LHCN-M2 (cell line): ENCODE measurements at places on chromosomes 4 and X. TPM values are rescaled to one million over a fixed set of nuclear protein-coding genes. Genes with fewer than 3 reads are reported as not detected.

Gene HAND2
- 0.17 and 0.71 TPM in 2 replicates for total RNA-seq

Gene PHEX
- total RNA-seq = 0.75 and 0.83 TPM in 2 replicates

Gene PARM1
- total RNA-seq = 1.2 and 2.0 TPM in 2 replicates

Gene MTTP
- total RNA-seq = 0.06 TPM in 1 of 2 replicates, not detected in the other

Gene HMX1
- total RNA-seq = not detected in 2 replicates

Gene SPANXC
- not detected in 2 replicates for total RNA-seq

- no peak for DNase-seq
Measured at GRCh38 chr4:8159537-8160232, 1.1 kb upstream of the ABLIM2 start.

DNA sequence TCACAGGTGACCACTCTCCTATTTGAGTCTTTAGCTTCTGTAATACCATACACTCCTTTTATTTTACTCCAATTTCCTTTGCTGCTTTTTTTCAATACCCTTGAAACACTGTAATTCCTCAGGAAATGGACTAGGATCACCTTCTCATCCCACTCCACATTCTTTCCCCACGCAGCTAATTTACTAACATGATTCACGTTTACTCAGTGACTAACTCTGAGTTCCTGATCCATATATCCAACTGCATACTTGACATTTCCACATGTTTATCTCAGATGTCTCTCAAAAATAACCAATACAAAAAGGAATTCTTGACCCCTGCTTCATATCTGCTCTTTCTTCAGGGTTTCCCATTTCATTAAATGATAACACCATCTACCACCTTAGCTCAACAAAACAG, 19.9 kb downstream of the RPS6KA6 start:
- peak; percentile 43 for DNase-seq

DNA sequence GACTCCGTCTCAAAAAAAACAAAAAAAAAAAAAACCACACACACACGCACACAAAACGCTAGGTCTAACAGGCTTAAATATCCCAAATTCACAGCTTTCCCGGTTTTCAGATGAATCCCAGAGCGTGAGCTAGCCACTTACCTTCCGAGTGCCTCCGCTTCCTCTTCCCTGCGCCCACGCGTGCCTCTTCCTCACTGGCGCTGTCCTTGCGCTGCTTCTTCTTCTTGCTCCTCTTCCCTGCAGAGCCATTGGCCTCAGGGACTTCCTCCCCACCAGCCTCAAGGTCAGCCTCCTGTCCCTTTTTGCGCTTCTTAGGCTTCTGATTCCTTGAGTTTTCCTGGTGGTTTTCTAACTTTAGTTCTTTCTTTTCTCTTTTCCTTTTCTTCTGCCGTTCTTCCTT, 15.7 kb downstream of the LYAR start:
- DNase-seq = no peak

- peak; percentile 58 for DNase-seq
Measured at GRCh38 chr4:88143504-88143903, 14.9 kb downstream of the ABCG2 start.

DNA sequence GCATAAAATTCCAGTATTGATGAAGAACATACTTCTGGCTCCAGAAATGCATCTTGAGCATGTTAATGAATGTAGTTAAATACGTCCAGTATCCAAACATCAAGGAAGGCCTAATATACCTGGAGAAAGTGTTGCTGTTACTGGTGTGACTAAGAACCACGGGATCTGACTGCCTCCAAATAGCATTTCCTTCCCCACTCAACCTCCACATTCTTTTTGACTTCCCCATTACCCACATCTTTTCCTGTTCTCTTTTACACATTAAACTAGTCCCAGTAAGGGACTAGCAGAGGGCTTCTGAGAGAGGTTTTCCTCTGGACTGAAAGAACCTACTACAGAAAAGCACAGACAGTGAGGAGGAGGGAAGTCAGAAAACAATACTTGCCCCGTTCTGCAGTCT, 482.8 kb upstream of the HTR2C start:
- DNase-seq = no peak

- DNase-seq = peak; percentile 61
Measured at GRCh38 chr4:127143460-127144195, 489.1 kb upstream of the INTU start.

GRCh38 chr4:41533680-41534079, 4.3 kb upstream of the LIMCH1 start:
- DNase-seq = no peak

- DNase-seq = no peak
Measured at GRCh38 chrX:45133465-45133864, 67.2 kb downstream of the DIPK2B start.

GRCh38 chr4:124804584-124804983, 92.1 kb upstream of the ANKRD50 start:
- DNase-seq = peak; percentile 12

GRCh38 chr4:104465201-104465600, 29.5 kb downstream of the CXXC4 start:
- no peak for DNase-seq

GRCh38 chrX:139554376-139554775, 23.8 kb downstream of the F9 start:
- DNase-seq = peak; percentile 8

DNA sequence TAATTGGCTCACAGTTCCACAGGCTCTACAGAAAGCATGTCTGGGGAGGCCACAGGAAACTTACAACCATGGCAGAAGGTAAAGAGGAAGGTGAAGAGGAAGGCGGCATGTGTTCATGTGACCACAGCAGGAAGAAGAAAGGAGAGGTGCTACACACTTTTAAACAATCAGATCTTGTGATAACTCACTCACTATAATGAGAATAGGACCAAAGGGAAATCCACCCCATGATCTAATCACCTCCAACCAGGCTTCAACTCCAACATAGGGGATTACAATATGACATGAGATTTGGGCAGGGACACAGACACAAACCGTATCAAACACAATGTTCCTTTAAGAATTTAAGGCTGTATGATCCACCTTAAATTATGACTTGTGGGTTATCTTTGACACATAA, 10.5 kb upstream of the PGM2 start:
- DNase-seq = no peak

DNA sequence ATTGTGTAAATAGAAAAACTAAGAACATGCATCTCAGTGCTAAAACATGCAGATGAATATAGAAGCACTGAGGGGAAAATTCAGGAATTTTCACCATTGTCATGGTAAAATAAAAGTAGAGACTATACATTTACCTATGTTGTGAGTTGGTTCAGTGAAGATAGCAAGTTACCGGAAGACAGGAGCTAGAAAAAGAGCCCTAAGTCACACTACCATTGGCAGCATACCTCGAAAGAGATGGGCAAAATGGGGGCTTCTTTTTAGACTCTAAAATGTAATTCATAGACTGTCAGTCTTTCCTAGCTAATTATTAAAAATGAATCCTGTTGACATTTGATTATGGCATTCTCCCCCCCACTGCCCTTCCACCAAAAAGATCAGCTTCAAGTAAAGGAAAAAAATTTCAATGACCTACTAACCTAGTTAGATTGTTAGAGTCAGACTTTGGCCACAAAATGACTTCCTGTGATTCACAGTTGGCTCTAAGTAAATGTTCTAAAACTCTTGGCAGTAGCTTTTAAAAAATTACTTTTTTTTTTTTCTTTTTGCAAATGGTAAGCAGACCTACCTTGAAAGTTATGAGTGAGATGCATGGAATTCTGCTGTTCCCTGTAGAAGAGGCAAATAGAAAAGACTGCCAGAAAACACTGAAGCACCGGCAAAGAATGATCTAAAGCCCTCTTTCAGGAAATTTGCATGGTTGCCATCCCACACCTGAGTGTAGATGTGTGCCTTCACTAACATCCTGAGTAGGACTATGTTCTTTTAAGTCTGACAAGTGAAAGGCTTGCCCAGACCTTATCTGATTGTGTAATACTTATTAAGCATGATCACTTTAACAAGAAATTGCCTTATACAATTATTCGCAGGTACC, 26.4 kb upstream of the ARSJ start:
- peak; percentile 68 for DNase-seq

GRCh38 chrX:20414762-20415445, 148.2 kb upstream of the RPS6KA3 start:
- no peak for DNase-seq

- DNase-seq = no peak
Measured at GRCh38 chrX:68273887-68274286, 159.4 kb downstream of the OPHN1 start.

DNA sequence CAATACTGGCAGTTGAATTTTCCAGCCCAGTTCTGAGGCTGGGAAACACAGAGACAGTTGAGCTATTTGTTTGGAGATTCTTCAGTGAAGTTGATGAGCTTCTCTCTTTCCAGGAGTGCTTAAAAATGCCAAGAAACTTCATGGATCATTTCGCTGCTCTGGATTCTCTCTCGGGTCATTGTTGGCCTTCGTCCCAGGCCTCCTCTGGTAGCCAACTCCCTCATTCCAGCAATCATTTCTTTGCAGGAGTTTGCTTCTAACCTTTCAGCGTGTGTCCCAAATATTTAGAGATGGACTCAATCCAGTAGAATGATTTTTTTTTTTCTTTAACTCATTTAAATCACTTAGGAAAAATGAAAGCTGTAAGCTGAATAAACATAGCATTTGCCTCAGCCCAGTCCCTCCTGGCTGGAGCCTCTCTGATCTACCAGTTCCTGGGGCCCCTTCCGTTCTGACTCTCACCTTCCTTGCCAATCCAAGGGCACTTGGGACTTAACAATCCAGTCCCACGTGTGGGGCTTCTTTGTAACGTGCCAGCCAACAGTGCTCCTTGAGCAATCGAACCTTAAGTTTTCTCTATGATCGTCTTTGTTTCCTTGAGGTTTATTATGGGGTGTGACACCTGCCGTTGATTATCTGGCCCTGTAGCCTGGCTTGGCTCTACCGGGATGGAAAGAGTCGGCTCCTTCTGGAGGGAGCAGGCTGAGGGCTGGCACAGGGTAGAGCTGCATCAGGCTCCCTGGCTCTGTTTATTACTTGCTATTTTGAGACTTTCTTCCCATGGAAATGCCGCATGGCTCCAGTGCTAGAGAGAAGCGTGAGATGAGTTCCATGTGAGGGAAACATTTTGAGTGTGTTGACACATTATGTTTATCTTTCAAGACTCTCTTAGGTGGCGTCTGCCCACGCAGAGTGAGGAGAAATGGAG, 80.4 kb upstream of the GPC4 start:
- DNase-seq = no peak

GRCh38 chrX:2898846-2899512, 30.2 kb downstream of the ARSD start:
- no peak for DNase-seq

- DNase-seq = no peak
Measured at GRCh38 chr4:70778888-70779422, 57.2 kb downstream of the RUFY3 start.

GRCh38 chr4:142406917-142407501, 439.1 kb downstream of the INPP4B start:
- peak; percentile 48 for DNase-seq
